Keratinocyte (primary cell): ENCODE measurements at places on chromosomes 6 and 20. TPM values are rescaled to one million over a fixed set of nuclear protein-coding genes. Genes with fewer than 3 reads are reported as not detected.

- no peaks in the 10 kb centered on the region for H3K27me3 ChIP-seq
- no peak for DNase-seq
- no peak overlapping the region for H3K4me3 ChIP-seq
- no peaks in the 10 kb centered on the region for H3K36me3 ChIP-seq
- peaks cover 15% of the 10 kb centered on the region for H3K4me1 ChIP-seq
- no peak overlapping the region for H3K27ac ChIP-seq
Measured at GRCh38 chr20:33733654-33734576, 2.1 kb downstream of the ZNF341 start.

DNA sequence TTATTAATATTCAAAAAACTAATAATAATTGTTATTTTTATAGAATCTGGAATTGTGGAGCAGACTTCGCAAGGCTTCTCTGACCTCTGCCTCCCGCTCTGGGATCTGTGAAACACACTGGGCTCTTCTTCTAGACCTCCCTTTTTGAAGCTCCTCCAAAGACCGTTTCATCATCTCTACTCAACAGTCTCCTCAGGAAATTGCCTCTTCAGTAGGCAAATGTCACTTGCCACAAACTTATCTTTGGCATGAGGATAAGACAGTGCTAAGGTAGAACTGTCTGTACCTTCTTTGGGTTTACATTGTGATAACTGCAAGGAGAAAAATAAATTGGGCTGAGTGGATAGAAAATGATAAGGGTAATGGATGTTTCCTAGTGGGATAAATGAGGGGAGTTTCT lies 2.3 kb upstream of the MAS1L start:
- H3K36me3 ChIP-seq, result no peaks in the 10 kb centered on the region
- H3K4me1 ChIP-seq, result no peaks in the 10 kb centered on the region
- H3K4me3 ChIP-seq, result no peak overlapping the region
- H3K27me3 ChIP-seq, result no peaks in the 10 kb centered on the region
- no peak for DNase-seq

DNA sequence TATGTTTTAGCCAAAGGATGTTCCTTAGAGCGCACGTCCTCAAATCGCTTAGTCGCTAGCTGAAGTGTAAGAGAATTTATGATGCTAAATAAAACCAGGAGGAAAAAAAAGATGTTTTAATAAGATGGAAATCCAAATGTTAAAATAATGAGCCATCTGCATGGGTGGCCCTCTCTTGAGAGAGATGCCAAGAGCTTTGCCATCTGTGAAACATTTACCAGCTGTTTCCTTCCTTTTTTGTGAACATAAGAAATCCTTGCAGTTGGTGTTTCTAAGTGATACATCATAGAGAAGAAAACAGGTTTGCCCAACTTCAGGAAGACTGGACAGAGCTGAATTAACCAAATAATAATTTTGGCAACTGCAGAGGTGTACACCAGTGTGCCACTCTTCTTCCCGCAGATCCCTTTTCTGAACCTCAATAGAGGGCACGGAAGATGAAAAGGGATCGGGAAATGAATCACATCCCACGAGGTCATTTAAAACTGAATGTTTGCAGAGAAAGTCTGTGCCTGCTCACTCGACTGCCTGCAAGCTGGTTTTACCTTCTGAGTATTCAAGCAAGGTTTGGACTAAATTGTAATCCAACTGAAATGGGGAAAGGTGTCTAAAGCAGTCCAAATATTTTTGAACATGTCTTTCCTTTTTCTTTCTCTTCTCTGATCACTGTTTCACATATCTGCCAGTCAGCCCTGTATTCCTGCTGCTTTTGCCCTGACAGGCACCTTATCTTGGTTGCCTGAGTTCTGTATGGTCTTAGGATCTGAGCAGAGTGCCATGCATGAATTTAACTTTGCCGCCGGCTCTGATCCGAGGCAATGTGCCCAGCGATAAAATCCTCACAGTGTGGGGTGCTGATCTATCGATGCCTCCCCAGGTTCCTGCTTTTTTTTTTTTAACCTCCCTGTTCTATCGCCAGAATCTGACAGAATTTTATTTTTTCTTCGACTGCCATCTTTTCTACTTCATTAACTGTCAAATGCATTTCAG lies 35.5 kb upstream of the TSHZ2 start:
- no peak for DNase-seq
- H3K4me1 ChIP-seq, result no peaks in the 10 kb centered on the region
- H3K27me3 ChIP-seq, result no peaks in the 10 kb centered on the region
- H3K36me3 ChIP-seq, result no peaks in the 10 kb centered on the region
- H3K4me3 ChIP-seq, result no peak overlapping the region

The LKAAEAR1 gene
- not detected in 3 replicates for polyA plus RNA-seq

- DNase-seq, result no peak
- no peaks in the 10 kb centered on the region for H3K36me3 ChIP-seq
- H3K27ac ChIP-seq, result no peak overlapping the region
- no peak overlapping the region for H3K4me3 ChIP-seq
- H3K27me3 ChIP-seq, result no peaks in the 10 kb centered on the region
Measured at GRCh38 chr20:39630215-39630908, 668.2 kb downstream of the DHX35 start.

DNA sequence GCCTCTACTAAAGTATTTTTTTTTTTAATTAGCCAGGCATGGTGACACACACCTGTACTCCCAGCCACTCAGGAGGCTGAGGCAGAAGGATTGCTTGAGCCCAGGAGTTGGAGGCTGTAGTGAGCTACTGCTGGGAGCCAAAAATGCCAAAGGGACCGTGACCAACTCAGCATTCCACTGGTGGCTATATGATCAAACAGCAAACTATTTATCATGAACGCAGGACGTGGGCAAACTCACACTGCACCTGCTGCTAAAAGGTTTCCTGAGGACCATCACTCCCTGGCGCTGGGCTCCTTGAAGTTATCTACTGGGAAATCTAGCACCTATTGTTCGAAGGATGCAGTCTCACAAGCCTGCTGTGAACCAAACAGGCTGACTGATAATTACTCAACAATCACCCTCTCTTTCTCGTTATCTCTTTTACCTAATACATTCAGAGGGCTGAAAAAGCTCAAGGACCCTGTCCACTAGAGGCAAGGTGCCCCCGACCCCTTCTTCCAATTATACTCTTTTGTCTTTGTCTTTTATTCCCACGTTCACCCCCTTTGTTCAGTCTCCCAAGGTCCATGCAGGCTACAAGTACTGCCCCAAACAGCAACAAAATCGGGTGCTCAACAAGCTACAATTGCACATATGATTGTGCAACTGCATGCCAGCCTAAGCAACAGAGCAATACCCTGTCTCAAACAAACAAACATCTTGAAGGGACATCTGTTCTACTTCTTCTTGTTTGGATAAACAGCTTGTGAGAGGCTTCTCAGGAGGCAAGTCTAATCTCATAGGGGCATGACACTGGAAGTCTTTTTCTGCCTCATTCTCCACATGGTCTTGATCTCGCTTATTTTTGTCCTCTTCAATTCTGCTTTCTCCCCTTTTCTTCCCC lies 47.7 kb upstream of the PLN start:
- H3K4me1 ChIP-seq, result peaks cover 4% of the 10 kb centered on the region
- no peak overlapping the region for H3K27ac ChIP-seq
- DNase-seq, result no peak

GRCh38 chr20:33552519-33552918 lies 62.6 kb downstream of the CBFA2T2 start:
- no peaks in the 10 kb centered on the region for H3K27me3 ChIP-seq
- no peaks in the 10 kb centered on the region for H3K36me3 ChIP-seq
- no peak for DNase-seq
- H3K4me3 ChIP-seq, result no peak overlapping the region
- peaks cover 14% of the 10 kb centered on the region for H3K4me1 ChIP-seq
- no peak overlapping the region for H3K27ac ChIP-seq

The AVP gene
- polyA plus RNA-seq, result not detected in 3 replicates

- no peak overlapping the region for H3K27ac ChIP-seq
- H3K27me3 ChIP-seq, result no peaks in the 10 kb centered on the region
- no peak for DNase-seq
- no peaks in the 10 kb centered on the region for H3K36me3 ChIP-seq
Measured at GRCh38 chr6:122622479-122622878, 12.3 kb downstream of the PKIB start.

- no peaks in the 10 kb centered on the region for H3K27me3 ChIP-seq
- DNase-seq, result no peak
- no peak overlapping the region for H3K4me3 ChIP-seq
Measured at GRCh38 chr6:134683783-134684422, 266.0 kb downstream of the ALDH8A1 start.

The CLVS2 gene
- polyA plus RNA-seq, result not detected in 3 replicates

DNA sequence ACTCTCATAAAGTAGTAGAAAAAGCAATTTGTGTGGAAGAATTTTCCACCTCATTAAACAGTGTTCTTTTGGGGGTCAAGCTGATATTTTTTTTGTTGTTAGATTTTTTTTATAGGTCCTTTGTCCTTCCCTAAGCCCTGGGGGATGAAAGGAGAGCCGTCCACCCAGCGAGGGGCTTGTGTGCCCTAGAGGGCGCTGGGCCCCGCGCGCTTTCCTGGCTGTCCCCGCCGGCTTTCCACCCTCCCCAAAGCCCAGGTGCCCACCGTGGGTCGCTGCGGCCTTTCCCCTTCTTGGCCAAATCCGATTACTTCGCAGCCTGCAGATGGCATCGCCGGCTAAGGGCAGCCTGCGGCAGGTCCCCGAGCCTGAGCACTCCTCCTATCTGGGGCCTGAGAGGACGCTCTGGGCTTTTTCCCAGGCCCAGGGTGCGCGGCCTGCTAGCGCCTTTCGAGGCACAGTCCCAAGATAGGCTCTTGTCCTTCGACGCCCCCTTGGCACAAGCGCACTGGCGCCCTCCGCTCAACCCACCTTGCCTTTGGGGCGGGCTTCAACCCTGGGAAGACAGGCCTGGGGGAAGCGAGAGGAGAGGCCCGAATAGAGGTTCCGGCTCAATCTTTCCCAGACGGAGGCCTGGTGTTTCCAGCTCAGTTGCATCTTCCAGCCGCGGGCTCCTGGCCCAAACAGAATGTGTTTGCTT lies 33.6 kb downstream of the TFAP2A start:
- H3K27me3 ChIP-seq, result no peaks in the 10 kb centered on the region
- no peak overlapping the region for H3K27ac ChIP-seq
- no peaks in the 10 kb centered on the region for H3K36me3 ChIP-seq
- peaks cover 7% of the 10 kb centered on the region for H3K4me1 ChIP-seq

DNA sequence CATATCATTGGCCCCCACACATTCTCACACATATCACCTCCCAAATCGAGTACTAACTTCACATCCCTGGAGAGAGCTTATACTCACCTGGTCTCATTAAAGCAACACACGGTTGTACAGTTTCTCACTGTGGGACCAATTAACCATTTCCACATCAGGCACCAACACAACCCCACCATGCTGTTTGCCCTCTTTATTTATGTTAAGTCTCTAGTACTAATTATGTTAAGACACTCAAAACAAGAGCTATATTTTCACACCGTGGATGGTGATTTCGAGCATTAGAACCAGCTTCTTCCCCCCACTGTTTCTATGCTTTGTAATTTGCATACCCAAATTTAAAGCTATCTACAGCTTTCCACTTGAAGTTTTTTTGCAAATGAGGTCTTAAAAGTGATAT lies 6.3 kb downstream of the SCML4 start:
- H3K4me1 ChIP-seq, result peaks cover 30% of the 10 kb centered on the region
- no peak overlapping the region for H3K4me3 ChIP-seq
- H3K36me3 ChIP-seq, result no peaks in the 10 kb centered on the region
- DNase-seq, result no peak
- H3K27me3 ChIP-seq, result peaks cover 3% of the 10 kb centered on the region
- H3K27ac ChIP-seq, result no peak overlapping the region

The PAX1 gene
- not detected in 3 replicates for polyA plus RNA-seq

GRCh38 chr6:117550078-117550600 lies 52.2 kb downstream of the GOPC start:
- DNase-seq, result peak; percentile 25
- peaks cover 20% of the 10 kb centered on the region for H3K36me3 ChIP-seq
- H3K4me3 ChIP-seq, result no peak overlapping the region
- no peaks in the 10 kb centered on the region for H3K27me3 ChIP-seq

The TFAP2A gene
- 25.5 to 30.2 TPM (median 27.7 TPM) in 3 replicates for polyA plus RNA-seq

- no peak for DNase-seq
- H3K27ac ChIP-seq, result no peak overlapping the region
- H3K36me3 ChIP-seq, result no peaks in the 10 kb centered on the region
- H3K27me3 ChIP-seq, result no peaks in the 10 kb centered on the region
Measured at GRCh38 chr6:144416244-144416643, 131.1 kb downstream of the UTRN start.
